ENCODE measurements at places on chromosomes 12 and 14. TPM values are rescaled to one million over a fixed set of nuclear protein-coding genes. Genes with fewer than 3 reads are reported as not detected.

The PDZRN4 gene
- not detected for total RNA-seq

The PLBD1 gene
- total RNA-seq, result 7.4 TPM

The CIROP gene
- total RNA-seq, result not detected

The LYZ gene
- total RNA-seq, result not detected

The AQP5 gene
- not detected for total RNA-seq

The OAS1 gene
- total RNA-seq, result 0.18 TPM

The ART4 gene
- total RNA-seq, result not detected

The WNT1 gene
- not detected for total RNA-seq

The PPP4R3A gene
- 30.0 TPM for total RNA-seq

The LAG3 gene
- total RNA-seq, result 0.35 TPM

The SMAGP gene
- total RNA-seq, result 31.9 TPM

The CEBPE gene
- not detected for total RNA-seq

The ARHGDIB gene
- 17.3 TPM for total RNA-seq

Measured in myometrial cell (primary cell).